ENCODE measurements at places on chromosomes 2 and 18.

GRCh38 chr2:200795028-200795440 is 16.7 kb upstream of the BZW1 start:
- no peak for DNase-seq

- DNase-seq = no peak
Measured at GRCh38 chr2:197241596-197241995, 69.0 kb downstream of the ANKRD44 start.

DNA sequence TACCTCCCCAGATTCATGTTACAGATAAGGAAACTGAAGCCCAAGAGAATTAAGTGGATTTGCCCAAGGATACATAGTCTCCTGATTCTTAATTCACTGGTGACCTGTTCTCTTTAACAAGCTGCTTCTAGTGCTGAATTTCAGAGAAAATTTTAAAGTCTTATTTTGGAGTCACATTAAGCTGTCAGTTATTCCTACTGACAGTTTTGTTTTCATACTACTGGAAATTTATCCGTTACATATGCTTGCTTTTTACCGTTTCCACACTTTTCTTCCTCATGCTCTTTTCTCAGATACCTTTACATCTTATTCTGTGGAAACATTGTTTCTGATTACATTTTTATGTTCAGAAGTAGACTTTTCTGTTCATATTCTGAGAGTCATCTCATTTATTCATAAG is 1.3 kb downstream of the MOB4 start:
- no peak for DNase-seq

- DNase-seq = no peak
Measured at GRCh38 chr2:203664029-203664755, 42.2 kb upstream of the CD28 start.

DNA sequence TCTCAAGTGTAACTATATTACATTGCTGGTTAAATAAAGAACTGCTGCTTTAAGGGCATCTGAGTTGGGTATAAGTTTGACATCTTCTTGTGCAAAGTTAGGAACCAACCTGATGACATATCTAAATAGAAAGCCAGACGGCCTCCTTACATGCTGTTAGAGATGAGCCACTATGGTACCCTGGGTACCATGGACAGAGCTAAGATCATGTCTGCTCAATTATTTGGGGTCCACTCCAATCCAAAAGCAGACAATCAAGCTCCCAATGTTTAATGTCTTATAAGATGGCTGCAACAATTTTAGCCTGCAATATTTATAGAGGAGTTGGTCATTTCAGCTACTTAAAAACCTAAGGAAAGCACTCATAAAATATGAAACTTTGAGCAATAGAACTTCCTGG is 86.2 kb downstream of the UPP2 start:
- DNase-seq = no peak

GRCh38 chr2:231117922-231118613 is 6.8 kb downstream of the HTR2B start:
- DNase-seq = peak; percentile 12

- no peak for DNase-seq
Measured at GRCh38 chr2:69798290-69798908, 31.1 kb upstream of the GMCL1 start.

Data from GM13977 (cell line).